ENCODE measurements at places on chromosomes 5 and 9.

- DNase-seq, result no peak
Observed at GRCh38 chr5:159507661-159508060, 177.4 kb upstream of the IL12B start.

DNA sequence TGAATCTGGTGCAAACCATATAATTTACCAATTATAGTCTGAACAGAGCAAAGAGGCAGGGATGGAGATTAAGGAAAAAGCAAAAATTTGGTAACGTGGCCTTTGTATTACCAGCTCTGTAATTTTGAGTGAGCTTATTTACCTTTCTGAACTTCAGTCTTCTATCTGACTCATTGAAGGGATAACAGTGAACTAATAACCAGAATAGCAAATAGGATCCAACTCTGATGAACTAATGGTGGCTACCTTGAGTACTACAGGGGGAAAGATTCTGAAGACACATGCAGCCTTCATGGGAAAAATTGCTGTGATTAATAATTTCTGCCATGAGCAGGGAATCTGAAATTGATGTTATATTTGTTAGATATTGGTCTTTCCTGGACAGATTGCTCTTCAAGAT lies 23.0 kb upstream of the LARP1 start:
- no peak for DNase-seq

GRCh38 chr9:131714821-131715220 lies 25.1 kb downstream of the RAPGEF1 start:
- DNase-seq, result no peak

DNA sequence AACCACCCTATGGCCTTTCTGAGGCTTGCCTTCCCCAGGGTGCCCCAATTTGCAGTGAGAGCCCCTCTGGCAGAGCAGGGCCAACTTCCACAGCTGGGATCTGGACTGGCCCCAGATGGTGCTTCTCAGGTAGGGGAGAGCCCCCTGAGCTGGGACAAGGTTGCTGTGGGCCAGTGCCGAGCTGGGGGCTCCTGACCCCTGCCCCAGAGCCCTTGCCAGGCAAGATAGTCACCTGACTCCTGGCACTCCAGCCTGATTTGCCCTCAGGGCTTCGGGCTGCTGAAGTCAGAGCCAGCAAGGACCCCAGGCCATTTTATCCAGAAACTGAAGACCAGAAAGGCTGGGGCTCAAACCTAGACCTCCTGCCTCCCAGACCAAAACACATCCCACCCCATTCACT lies 33.4 kb upstream of the AKNA start:
- DNase-seq, result no peak

DNA sequence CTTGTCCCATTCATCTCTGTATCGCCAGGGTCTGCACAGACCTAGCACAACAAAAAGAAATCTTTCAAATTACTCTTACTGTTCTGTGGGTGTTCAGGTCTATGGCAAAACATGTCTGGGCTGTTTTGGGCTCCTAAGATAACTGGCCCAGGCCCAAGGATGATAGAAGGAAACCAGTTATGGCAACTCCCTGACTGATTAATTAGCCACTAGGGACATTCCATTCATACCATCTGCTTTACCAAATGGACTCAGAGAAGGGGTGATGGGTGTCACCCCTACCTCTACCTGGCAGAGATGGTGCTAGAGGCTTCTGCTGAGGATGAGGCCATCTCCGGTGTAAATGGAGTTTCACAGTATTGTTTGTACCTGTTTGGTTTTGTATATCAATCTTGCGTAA lies 1.9 kb downstream of the SLC31A2 start:
- DNase-seq, result no peak

GRCh38 chr9:120326049-120326693 lies 253.8 kb downstream of the CDK5RAP2 start:
- DNase-seq, result no peak

DNA sequence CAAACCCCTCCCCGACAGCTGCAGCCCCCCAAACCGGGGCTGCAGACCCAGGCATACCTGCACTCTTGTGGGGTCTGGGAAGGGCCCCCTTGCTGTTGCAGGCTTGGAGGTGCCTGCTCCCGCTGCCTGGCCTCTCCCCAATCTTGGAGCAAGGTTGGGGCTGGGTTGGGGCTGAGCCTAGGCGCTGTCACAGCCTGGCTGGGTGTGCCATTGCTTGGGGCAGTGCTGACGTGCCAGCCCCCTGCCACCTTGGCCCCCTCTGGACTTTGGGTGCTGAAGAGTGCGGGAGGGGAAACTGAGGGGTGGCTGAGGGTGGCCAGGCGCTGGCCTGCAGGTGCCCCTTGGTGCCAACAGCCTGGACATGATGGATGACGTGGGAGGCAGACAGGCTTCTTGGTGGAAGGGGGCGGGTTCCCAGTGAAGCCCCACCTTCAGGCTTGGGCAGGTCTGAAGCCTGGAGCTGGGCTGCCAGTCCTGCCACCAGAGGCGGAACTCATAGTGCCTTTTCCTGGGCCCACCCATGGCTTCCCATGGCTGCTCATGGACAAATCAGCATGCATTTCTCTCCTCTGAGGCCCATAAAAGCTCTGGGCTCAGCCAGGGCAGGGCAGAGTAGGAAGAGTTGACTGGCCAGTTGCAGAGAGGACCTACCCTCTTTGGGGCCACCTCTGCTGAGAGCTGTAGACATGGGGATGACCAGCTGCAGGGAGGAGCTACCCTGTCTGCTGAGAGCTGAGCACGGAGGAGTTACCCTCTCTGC lies 19.1 kb downstream of the TMEM38B start:
- no peak for DNase-seq

GRCh38 chr5:94423411-94423810 lies 195.0 kb downstream of the KIAA0825 start:
- no peak for DNase-seq

- DNase-seq, result no peak
Observed at GRCh38 chr9:84438391-84438790, 97.8 kb upstream of the SLC28A3 start.

DNA sequence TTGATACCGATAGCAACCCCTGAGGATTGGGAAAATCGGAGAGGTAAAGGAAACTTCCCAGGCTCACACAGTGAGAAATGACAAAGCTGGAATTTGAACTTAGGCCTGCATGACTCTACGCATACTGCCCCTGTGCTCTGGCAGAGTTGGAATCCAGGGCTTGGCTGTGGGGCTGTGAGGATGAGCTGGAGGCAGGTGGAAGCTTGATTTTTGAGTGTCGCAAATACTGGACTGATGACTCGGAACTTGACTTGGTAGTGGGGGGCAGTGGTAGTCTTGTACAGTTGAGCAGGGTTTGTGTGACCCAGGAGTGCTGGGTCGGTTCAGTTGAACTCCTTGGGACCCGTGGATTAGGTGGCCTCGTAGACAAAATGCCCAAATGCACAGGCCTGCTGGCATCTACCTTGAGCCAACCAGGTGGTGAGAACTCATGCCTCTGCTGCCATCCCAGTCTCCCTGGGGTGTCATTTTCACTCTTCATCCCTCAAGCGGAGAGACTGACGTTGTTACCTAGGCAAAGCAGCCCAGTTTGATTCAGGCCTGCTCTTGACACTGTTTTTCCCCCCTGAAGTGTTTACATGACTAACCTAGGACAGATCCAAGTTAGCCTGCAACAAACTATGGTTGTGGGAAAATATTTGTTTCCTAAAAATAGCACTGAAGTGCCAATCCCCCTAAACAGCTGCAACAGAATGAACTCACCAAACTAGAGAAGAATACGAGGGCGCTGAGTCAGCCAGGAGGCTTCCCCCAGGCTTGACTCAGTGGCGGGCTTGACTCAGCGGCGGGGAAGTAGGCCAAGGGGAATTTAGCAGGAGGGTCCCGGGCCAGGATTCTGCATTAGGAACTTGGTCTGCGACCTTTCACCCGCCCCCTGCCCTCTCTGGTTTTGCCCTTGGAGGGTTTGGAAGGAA lies 45.7 kb upstream of the ORM1 start:
- no peak for DNase-seq

DNA sequence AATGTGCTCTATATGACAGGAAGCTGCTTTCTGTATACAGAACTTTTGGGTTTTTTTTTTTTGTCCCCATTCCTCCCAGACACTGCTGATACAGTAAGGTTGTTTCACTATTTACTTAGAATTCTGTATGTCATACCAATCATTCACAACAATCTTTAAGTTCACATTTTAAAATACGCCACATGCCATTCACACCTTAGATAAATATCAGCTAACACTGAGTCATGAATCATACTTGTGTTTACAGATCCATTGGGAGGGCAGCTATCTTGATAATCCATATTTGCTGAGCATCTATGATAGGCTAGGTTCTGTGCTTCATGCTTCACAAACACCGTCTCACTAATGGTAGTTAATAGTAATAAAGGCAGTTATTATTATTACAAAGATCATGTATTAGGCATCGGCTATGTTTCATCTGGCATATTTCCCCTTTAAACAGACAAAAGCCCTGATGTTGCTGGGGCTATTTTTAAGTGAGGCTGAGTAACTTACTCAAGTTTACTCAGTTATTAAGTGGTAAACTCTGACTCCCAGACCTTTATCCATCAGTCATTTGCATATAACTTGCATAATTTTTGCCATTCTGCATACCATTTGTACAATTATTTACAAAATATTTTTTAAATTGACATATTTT lies 152.2 kb upstream of the HMHB1 start:
- DNase-seq, result no peak

DNA sequence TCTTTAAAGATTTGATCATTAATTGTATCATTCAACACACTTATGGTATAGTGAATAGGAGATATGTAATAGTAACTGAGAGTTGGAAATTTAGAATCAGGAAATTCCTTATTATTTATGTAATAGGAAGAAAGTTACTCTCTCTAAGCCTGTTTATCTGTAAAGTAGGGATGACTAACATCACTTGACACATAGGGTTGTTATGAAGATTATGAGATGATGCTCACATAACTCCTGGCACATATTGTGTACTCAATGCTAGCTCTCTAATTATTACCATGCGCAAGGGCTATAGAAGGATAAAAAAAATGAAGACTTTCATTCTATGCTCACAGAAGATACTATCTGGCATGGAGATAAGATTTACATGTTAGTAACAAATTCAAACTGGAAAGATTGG lies 149.9 kb downstream of the ISOC1 start:
- DNase-seq, result no peak

DNA sequence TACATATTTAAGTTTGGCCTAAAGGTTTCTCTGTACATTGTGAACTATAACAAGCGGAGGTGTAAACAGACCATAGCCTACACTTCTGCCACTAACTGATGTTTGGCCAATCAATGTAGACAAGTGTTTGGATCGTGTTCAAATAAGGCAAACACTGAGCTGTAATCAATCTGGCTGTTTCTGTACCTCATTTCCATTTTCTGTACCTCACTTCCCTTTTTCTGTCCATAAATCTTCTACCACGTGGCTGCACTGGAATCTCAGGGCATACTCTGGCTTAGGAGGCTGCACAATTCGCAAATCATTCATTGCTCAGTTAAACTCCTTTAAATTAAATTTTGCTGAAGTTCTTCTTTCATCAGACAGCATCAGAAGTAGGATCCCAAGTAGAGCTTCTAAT lies 140.9 kb downstream of the SLC25A46 start:
- no peak for DNase-seq

DNA sequence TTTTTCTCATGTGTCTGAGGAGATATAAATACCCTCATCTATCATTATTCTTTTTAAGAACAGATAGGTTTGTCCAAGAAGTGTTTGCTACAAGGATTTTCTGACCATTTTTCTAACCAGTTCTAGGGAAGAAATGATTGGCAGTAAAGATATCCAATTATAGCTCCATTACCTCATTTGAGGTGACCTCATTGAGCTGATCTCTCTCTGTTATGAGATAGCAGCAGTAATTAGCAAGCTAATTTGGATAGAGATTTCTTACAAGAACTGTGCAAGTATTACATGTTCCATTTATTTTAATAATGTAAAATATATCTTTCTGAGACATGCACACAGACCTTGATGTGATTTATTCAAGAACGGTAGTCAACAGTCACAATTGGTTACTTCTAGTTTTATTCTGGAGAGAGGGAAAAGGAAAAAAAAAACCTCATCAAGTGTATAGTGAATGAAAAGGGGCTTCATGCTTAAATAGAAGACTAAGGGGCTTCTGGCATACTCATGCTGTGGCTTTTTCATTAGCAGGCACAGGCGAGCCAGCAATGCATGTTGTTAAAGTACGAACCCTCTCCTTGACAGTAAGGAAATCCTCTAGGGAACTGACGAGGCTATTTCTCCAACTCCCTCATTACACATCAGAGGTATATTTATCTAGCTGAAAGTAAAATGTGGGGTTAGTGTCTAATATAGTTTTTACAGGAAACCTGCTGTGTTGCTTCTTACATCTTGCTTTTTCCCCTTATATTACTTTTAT lies 127.3 kb downstream of the NUDT12 start:
- no peak for DNase-seq

DNA sequence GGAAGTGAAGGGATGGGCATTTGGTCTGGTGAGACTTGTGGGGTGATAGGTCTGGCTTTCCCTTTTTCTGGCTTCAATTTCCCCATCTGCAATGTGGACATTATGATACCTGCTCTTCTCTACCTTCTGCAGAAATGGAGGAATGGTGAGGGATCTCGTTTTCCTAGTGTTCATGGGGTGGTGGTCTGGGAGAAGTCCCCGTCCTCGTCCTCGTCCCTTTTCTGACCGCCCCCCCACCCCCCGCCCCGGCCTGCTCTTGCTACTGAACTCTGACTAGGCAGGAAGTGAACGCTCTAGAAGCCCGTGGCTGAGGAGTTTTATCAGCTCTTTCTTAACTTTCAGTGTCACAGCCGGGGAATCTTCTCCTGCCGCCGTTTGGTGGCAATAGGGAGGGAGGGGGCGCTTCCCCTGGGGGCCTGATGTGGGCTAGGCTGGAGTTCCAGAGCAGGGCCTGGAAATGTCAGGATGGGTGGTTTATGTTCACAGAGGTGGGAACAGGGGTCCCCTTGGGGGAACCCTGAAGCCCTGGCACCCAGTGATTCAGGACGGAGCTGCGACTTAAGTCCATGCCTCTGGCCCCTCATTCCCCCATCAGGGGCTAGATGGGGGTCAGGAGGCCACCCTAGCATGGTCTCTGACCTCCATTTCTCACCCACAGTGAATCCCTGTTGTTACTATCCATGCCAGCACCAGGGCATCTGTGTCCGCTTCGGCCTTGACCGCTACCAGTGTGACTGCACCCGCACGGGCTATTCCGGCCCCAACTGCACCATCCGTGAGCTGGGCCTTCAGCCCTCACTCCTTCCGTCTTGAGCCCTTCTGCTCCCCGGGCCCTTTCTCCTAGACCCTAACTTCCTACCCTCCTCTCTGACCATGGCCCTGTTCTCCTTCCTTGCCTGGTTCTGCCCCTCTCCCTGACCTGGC lies 6.7 kb downstream of the PTGS1 start:
- DNase-seq, result no peak

- no peak for DNase-seq
Observed at GRCh38 chr9:99778308-99778707, 43.4 kb upstream of the NR4A3 start.

All from activated CD4-positive, CD25-positive, alpha-beta regulatory T cell (primary cell).